ENCODE measurements at places on chromosomes 6 and 20.

DNA sequence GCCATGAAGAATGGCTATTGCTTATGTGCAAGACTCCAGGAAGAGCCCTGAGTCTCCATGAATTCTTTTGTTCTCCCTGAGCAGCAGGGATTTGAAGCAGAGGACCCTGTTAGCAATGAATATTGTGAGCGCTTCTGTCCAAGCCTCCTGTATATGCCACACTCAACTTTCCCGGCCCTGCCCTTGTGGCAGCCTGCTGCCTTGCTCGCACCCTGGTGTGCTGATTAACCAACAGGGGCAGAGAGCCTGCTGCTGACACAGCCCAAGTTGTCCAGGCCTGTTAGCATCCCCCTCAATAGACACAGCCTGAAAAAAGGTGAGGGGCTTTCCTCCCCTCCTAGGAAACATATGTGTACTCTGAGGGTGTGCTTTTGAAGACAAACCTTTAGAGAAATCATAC, 131.4 kb downstream of the BMP2 start:
- no peak for DNase-seq

DNA sequence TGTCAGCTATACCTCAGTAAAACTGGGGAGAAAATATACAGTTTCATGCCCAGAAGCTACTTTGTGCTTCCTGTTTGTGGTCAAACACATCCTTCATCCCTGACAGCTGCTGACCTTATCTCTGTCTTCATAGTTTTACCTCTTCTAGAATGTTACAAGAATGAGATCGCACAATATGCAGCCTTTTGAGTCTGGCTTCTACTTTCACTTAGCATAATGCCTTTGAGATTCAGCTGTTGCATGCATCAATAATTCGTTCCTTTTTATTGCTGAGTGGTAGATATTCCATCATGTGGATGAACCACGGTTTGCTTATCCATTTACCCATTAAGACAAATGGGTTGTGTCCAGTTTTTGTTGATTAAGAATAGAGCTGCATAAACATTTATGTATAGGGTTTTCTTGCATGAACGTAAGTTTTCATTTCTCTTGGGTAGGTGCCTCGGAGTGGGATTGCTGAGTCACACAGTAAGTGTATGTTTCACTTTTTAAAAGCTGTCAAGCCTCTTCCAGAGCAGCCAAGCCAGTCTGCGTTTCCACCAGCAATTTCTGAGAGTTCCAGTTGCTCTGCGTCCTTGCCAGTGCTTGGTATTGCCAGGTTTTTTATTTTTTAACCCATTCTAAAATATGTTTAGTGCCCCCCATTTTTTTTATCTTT, 86.6 kb upstream of the PAX1 start:
- DNase-seq, result no peak

DNA sequence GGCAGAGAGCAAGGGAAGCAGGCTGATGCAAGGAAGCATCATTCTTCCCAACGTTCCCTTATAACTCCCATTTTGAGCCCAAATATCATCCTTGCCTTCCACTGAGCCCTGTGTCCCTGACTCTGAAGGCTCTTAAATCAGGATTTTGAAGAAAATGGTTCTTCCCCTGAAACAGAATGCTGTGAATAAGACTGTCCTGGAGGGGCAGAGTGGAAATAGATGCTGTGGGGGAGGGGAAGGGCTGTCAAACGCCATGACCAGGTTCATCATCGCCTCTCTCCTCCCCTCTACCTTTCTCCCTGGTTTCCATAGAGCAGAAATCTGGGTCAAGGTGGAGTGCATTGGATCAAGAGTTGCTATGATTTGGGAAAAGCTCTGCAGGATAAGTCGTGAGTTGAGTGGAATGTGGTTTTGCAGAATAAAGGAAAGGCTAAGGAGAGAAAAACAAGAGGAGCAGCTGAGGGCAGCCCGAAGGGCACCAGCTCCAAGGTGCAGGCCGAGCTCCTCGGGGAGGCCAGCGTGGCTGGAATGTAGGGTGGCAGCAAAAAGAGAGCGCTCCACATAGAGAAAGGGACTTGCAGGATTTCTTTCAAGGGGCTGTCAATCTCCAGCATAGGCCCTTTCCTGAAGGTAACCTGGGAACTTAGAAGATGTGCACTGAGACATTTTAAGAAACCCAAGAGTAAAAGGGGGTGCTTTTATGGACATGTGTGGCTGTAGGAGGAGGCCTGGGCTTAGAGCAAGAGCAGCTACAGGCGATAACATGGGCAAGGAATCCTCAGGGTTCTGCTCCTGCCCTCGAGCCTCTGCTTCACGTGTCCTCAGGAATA, 120.8 kb upstream of the CDYL start:
- DNase-seq, result no peak

- DNase-seq, result no peak
Observed at GRCh38 chr6:128491610-128492206, 28.7 kb downstream of the PTPRK start.

DNA sequence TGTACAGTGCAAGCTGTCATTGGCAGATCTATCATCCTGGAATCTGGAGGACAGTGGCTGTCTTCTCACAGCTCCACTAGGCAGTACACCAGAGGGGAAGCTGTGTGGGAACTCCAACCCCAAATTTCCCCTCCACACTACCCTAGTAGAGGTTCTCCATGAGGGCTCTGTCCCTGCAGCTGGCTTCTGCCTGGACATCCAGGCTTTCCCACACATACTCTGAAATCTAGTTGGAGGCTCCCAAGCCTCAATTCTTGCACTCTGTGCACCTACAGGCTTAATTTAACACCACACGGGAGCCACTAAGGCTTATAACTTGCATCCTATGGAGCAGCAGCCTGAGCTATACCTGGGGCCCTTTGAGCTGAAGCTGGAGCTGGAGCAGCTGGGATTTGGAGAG, 43.0 kb upstream of the TRIM39 start:
- no peak for DNase-seq

- no peak for DNase-seq
Observed at GRCh38 chr6:5126214-5126613, 41.1 kb downstream of the PPP1R3G start.

- DNase-seq, result no peak
Observed at GRCh38 chr20:5131502-5131901, 4.7 kb downstream of the CDS2 start.

- DNase-seq, result no peak
Observed at GRCh38 chr6:54719131-54719530, 127.4 kb upstream of the FAM83B start.

- DNase-seq, result no peak
Observed at GRCh38 chr6:82741996-82742385, 323.6 kb downstream of the UBE3D start.

GRCh38 chr6:20757761-20758160, 223.5 kb downstream of the CDKAL1 start:
- no peak for DNase-seq

DNA sequence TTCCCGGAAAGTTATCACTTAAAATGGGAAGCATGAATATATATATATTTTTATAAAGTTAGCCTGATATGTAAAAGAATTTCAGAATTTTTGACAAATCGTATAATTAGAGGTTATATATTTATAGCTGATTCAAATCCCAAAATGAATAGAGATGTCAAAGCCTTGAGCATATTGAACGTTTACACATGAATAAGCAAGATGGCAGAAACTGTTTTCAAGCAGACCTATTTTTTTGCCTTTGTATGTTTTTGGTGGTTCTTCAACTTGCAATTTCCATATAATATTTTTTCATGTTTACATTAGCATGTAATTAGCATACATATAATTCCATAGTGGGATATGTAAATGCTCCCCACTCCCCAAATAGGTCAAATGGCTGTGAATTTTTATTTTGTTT, 189.9 kb downstream of the PRL start:
- no peak for DNase-seq

- no peak for DNase-seq
Observed at GRCh38 chr6:54706391-54706790, 140.2 kb upstream of the FAM83B start.

GRCh38 chr6:134723081-134723871, 226.6 kb downstream of the ALDH8A1 start:
- DNase-seq, result no peak

GRCh38 chr6:9361749-9362148, 926.4 kb upstream of the SLC35B3 start:
- no peak for DNase-seq

GRCh38 chr6:15416932-15417509, 171.2 kb downstream of the JARID2 start:
- no peak for DNase-seq

DNA sequence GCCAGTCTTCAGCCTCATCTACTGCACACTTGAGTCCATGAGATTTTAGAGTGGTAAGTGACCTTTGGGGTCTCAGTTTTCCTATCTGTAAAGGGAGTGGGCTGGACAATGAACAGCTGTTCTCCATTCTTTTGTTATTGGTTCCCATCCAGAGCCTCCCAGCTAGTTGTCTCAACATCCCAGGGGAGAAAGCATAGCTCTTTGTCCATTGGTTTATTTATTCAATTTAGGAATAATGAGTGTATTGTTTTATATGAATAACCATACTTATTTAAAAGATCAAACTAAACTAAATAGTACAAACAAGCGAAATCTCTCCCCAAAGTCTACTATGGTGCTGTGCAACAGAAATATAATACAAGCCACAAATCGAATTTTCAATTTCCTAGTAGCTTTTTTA, 13.7 kb downstream of the PIGT start:
- DNase-seq, result no peak

DNA sequence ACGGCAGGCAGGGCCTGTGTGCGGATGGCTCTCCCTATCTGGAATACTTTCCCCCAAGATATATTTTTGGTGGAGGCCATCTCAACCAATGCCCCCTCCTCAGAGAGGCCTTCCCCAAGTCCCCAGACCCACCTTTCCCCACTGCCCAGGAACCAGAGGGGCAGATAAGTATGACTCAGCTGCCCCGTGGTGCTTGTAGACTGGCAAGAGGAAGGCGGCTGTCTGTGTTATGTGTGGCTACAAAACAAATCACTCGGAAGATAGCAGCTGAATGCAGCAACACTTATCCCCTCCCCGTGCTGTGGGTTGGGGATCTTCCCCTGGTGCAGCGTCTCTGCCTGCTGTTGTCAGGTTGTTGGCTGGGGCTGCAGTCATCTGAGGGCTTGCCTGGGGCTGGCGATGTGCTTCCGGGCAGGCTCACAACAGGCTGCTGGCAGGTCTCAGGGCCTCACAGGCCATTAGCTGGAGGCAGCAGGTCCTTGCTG, 7.1 kb downstream of the NPEPL1 start:
- DNase-seq, result no peak

- DNase-seq, result no peak
Observed at GRCh38 chr6:165653196-165653595, 9.8 kb downstream of the PDE10A start.

- no peak for DNase-seq
Observed at GRCh38 chr6:158799051-158799792, 19.9 kb downstream of the EZR start.

DNA sequence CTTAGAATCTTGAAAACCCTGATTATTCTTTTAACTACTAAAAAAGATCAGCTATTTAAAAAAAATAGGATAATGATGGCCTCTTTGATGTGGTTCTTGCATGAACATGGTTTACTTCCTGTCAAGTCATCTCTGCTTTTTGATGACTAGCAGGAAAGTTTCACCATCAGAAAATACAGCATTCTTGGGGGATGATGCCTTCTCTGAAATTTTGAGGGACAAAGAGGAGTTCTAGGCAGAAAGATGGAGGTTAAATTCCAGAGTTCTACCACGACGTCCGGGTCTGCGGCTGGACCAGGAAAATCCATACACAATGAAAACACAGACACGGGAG, 130.4 kb downstream of the OLIG3 start:
- no peak for DNase-seq

DNA sequence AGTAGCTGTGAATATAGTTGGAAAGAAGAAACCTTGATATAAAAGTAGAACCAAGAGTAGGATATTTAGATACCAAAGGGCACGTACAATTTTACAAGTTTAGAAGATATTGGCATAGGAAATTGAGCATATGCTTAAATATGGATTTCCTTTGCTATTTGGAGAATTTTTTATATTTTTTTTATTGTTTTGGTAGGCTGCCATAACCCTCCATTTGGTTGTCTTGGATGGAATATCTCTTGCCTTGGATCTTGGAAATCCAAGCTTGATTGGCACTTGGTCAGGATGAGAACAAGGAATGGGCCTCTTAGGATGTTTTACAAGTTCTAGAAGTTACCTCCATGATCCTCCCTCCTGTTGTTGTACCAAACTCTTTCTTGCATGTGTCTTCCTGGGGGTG, 297.1 kb downstream of the PRL start:
- DNase-seq, result no peak

DNA sequence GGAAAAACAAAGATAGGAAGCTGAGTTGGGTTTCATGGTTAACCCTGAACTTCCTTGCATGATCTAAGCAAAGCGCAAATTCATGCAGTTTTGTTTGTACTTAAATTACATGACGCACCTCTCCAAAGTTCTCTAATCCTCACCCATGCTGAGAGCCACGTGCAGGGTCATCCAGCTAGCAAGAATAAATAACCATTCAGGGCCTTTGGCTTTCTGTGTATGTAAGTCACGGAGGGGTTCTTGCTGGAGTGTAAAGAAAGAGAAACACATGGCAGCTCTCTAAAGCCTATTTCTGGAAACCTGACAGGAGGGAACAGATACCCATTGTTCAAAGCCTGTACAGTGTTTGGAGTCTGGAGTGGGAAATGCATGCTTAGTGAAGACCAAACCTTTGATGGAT, 171.7 kb upstream of the CCN2 start:
- no peak for DNase-seq

GRCh38 chr6:47437592-47437991, 40.0 kb upstream of the CD2AP start:
- no peak for DNase-seq

GRCh38 chr6:2258112-2258511, 12.7 kb upstream of the GMDS start:
- DNase-seq, result no peak

GRCh38 chr6:42720739-42721138, 1.7 kb downstream of the PRPH2 start:
- no peak for DNase-seq

- no peak for DNase-seq
Observed at GRCh38 chr6:56663344-56663743, 20.7 kb upstream of the DST start.

GRCh38 chr6:30334075-30334783, 7.5 kb downstream of the TRIM39 start:
- no peak for DNase-seq

- DNase-seq, result no peak
Observed at GRCh38 chr6:44556046-44556445, 168.5 kb downstream of the CDC5L start.

- no peak for DNase-seq
Observed at GRCh38 chr6:119006974-119007373, 71.5 kb downstream of the FAM184A start.

DNA sequence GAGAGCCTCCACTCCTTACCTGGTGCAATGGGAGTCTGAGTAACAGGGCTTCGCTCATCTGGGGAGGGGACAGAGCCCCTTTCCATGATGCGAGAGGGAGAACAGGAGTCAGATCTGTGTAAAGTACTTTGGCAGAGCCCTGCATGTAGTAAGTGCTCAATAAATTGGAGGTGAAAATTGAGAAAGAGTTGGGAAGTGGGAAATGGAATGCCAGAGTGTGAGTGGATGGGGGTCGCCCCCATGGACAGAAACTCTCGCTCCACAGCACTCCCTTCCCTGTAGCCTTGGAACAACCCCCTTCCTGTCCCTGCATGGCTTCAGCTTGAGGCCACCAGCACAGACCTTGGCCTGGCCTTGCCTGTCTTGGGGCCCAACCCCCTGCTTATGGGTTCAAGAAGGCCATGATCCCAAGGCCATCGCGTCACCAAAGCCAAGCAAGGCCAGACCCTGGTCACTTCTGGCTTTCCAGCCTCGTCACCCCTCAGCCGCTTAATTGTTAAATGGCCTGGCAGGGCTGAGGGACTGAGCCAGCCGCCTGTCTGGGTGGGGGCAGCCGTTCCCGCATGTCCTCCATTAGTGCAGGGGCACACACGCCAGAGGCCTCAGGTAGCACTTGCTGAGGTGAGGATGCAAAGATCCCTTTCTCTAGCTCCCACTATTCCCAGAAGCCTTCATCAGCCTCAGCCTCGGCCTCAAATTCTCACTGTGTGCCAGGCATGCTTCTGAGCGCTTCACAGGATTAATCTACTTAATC, 93.7 kb upstream of the PTPN1 start:
- DNase-seq, result peak; percentile 73

Data from psoas muscle (tissue), 8 donors.